Stimulated activated naive CD4-positive, alpha-beta T cell (primary cell): ENCODE measurements at places on chromosomes 7 and 10.
A peak's percentile ranks its signal among the peaks of the same experiment; 100 is the strongest.

GRCh38 chr10:96987141-96987841, 155.2 kb downstream of the LCOR start:
- no peak for DNase-seq

GRCh38 chr10:126376956-126377355, 11.3 kb downstream of the ADAM12 start:
- DNase-seq = no peak

DNA sequence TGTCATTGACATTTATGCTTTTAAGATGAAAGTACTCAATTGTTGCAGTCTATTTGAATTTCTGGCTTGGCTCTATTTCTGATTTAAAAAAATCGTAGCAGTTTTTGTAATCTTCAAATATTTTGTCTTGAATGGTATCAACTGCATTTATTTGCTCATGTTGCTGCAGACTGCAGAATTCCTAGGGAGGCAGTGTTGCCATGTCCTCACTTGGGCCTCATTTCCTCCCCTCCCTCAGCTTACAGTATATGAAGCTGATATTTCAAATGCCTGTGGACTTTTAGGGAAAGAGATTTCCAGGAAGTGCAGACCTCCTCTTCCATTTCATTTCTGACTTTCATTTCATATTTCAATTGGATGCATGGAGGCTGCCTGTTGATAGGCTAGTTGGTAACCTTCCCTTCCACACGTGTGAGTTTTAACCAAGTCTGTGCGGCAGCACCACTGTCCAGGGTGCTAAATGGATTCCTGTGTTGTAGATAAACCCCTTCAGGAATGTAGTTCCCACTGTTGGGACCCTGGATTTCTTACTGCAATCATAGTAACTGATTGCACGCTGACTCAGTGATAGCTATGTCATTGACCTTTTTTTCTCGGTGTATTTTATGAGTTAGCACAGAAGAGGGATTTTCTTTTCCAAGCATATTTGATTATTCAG, 17.5 kb downstream of the VPS50 start:
- no peak for DNase-seq

GRCh38 chr10:125633517-125633999, 49.4 kb downstream of the TEX36 start:
- DNase-seq = no peak

DNA sequence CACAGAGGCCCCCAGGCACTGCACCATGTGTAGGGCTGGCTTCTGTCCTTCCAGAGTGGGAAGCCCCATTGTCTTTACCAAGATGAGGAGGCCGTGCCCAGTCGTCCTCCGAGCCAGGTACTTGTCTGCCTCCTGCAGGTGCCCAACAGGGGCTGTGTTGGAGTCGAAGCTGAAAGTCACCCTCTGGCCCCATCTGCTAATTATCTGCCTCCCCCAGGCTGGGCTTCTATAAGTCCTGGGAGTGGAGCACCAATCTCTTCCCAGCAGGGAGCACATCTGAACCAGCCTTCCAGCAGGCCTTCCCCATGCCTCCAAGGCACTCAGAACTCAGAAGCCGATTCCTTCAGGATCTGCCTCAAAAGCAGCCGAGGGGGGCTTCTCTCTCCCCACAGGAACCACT, 11.6 kb upstream of the CHST15 start:
- DNase-seq = no peak

GRCh38 chr10:93250010-93250409, 176.3 kb downstream of the CYP26A1 start:
- DNase-seq = no peak

GRCh38 chr7:28811008-28811407, 147.1 kb downstream of the TRIL start:
- no peak for DNase-seq

DNA sequence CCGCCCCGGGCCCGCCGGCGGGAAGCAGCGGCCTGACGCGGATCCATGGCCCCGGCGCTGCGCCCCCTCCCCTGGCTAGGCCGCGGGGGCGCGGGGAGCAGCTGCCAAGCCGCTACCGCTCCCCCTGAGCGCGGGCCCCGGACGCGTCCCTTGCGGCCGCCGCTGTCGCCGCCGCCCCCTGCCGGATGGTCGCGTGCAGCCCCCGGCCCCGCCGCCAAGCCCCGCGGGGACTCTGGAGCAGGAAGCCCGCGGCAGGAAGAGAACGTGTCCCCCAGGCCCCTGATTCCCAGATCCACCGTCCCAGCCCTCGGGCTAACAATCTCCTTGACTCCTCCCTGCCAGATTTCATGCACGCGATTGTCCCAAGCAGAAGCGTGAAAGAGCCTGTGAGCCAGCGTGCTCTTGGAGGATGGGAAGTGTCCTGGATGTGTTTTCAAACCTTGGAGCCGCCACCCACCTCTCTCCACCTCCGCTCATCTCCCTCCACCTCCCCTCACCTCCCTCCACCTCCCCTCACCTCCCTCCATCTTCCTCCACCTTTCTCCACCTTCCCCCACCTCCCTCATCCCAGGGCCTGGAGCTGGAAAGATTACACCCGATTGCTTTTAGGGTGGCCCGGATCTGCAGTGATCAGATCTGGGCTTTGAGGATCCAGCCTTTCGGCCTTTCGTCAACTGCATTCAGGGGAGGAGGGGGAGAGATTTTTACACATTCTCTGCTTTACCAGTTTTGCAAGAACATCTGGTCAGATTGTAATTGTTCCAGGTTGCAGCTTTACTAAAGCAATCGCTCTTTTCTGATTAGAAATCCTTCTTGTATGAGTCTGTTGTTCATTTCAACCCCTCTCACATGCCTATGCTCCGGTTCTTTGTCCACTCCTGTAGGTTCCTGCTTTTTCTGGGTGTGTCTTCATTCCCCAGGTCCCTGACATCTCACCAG, 570 bp upstream of the PRTFDC1 start:
- peak; percentile 52 for DNase-seq

GRCh38 chr7:152090747-152091146, 65.3 kb downstream of the GALNT11 start:
- no peak for DNase-seq

GRCh38 chr10:110456046-110456445, 41.7 kb upstream of the DUSP5 start:
- no peak for DNase-seq

DNA sequence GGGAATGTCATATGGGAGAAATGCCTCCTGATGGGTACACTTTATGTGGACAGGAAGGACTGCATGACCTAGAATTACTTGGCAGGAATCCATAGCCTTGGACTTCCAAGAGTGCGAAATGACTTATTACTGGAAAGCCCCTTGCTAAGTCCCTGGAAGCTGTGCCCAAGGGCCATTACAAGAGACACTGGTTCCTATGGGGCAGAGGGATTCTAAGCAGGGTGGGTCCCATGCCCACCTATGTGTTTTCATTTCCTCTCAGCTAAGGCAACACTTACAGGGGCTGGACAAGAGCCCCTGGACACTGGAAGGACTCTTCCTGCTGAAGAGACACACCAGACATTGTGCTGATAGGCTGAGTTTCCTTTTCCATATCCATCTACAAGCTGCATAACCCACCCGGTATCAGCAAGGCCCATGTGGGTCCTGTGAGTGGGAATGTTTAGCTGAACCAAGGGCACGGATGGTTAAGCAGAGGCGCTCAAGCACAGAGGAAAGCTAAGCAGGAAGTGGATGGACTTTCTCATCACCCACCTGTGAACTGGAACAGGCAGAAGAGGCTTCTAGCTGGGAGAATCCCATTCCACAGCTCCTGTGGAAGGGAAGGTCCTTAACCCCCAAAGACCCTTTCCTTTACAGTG, 56.2 kb downstream of the XPNPEP1 start:
- DNase-seq = no peak

DNA sequence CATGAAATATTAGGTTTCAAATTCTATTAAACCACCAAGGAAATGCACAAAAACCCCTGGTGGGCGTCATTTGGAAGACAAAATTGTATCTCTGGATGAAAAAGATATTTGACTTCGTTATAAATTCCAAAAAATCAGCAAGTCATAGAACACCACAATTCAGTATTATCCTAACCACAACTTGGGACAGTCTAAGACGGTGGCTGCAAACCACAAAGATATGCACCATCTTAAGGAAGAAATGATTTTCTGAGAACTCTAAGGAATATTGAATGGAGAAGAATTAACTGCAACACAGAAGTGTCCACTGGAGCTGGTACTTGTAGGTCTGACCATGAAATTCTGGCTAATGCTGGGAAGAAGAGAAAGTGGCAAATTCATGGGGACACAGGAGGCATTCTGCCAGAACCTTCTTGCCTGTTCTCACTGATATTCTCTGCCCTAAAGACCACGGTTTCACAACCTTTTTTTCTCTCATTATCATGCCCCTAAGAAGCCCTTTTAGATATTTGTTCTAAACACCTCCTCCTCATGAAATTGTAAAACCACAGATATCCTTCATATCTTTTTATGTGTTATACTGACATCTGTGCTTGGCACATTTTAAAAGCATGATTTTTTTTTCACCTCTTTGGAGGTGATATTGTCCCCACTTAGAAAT, 92.9 kb downstream of the SFMBT2 start:
- DNase-seq = no peak

- no peak for DNase-seq
Observed at GRCh38 chr7:78101076-78101475, 302.5 kb downstream of the PHTF2 start.

DNA sequence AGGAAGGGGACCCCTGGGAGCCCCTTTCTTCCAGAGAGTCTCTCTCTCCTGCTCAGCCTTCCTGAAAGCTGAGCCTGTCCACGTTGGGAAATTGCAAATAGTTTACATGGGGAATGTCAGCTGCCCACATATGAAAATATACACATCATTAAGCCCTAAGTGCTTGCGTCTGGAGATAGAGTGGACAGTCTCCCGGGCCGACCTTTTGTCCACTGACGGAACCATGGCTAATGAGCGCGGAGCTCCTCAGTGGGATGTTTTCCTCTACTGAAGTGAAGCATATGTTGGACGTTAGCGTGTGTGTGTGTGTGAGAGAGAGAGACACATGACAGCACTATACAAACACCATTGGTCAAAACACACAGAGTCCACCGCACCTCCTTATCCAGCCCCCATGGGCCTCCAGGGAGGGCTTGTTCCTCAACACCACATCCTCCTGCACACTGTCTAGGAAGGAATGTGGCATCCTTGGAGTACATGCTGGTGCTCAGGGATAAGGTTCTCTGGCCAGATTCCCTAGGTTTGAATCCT, 128.4 kb downstream of the RGS10 start:
- DNase-seq = no peak

DNA sequence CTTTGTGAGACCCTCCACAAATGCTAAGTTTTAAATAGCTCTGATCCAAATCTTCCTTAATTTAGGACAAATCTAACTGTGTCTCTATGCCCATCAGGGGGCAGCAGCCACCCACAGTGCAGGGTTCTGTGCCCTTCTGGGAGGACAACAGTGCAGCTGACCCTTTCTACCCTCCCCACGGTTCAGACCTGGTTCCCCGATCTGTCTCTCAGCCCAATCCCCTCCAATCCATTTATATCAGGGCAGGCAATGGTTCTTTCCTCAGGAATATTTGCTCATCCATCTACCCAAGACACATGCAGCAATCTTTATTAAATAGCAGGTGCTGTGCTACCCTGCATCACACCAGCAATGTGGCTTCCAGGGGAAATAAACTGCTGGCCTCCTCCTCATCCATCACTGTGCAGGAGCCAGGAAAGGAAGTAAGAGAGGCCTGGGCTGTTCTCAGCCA, 4.0 kb upstream of the RBM28 start:
- DNase-seq = no peak

- DNase-seq = no peak
Observed at GRCh38 chr10:3955955-3956617, 171.1 kb upstream of the KLF6 start.

GRCh38 chr10:71575934-71576801, 143.4 kb downstream of the C10orf105 start:
- DNase-seq = no peak

GRCh38 chr10:76429368-76430060, 998.1 kb downstream of the LRMDA start:
- DNase-seq = no peak

GRCh38 chr7:13099154-13099795, 411.8 kb downstream of the ARL4A start:
- no peak for DNase-seq

DNA sequence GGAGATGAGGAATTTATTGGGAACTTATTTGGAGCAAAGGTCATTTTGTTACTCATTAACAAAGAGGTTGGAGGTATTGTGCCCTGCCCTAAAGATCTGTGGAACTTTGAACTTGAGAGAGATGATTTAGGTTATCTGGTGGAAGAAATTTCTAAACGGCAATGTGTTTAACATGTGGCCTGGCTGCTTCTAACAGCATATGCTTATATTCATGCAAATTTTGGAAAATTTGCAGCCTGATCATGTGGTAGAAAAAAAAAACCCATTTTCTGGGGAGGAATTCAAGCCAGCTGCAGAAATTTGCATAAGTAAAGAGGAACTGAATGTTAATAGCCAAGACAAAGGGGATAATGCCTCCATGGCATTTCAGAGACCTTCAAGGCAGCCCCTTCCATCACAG, 10.7 kb upstream of the PANK1 start:
- DNase-seq = no peak

- no peak for DNase-seq
Observed at GRCh38 chr10:14001298-14002040, 329.3 kb downstream of the FRMD4A start.

- DNase-seq = no peak
Observed at GRCh38 chr10:63935705-63936104, 414.5 kb downstream of the REEP3 start.

DNA sequence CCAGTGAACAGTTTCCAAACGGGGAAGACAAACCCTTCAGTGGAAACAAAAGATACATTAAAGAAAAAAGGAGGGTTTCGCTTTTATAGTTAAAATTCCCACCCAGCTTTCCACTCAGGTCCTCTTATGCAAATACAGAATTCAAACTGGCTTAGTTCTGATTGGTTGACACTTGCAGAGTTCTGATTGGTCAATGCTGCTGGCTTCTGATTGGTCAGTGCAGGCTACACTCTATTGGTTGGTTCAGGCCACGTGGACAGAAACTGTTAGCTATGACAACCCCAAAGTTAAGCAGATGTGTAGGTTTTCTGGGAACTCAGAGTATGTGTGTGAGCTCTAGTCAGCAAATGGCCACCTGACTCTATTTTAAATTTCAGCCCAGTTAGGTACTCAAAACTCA, 80.0 kb downstream of the FBXL13 start:
- no peak for DNase-seq

DNA sequence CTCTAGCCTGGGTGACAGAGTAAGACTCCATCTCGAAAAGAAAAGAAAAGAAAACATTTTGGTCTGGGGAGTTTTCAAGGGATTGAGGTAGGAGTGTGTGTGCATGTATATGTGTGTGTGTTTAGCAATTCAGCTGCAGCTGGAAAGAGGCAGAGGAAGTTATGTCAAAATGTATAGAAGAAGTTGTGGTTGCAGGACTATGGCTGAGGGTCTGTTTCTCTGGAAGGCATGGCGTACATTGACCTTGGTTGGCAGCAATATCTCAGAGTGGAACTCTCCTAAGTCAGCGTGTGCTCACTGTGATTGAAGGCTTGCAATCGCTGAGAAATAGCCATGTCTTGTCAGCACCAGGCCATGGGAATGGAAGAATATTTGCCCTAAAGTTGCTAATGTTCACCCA, 28.6 kb upstream of the RHBDD2 start:
- DNase-seq = no peak

DNA sequence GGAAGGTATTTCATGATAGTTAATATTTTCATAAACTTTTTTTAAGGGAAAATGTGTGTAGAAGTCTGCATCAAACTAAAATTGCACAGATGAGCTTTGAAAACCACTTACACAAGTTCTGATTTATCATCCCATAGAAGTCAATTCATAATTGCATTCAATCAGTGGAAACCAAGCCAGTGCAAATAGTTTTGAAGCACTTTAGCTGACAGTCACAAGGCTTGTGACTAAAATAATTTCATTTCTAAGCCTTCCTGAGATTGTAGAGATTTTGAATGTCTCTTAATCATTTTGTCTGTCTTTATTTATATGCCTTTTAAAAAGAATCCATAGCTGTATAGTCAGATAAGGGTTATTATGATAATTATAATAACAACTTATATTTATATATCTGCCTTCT, 41.4 kb downstream of the EXOC4 start:
- no peak for DNase-seq
